ENCODE measurements at places on chromosomes 3 and 15. TPM values are rescaled to one million over a fixed set of nuclear protein-coding genes. Genes with fewer than 3 reads are reported as not detected.

DNA sequence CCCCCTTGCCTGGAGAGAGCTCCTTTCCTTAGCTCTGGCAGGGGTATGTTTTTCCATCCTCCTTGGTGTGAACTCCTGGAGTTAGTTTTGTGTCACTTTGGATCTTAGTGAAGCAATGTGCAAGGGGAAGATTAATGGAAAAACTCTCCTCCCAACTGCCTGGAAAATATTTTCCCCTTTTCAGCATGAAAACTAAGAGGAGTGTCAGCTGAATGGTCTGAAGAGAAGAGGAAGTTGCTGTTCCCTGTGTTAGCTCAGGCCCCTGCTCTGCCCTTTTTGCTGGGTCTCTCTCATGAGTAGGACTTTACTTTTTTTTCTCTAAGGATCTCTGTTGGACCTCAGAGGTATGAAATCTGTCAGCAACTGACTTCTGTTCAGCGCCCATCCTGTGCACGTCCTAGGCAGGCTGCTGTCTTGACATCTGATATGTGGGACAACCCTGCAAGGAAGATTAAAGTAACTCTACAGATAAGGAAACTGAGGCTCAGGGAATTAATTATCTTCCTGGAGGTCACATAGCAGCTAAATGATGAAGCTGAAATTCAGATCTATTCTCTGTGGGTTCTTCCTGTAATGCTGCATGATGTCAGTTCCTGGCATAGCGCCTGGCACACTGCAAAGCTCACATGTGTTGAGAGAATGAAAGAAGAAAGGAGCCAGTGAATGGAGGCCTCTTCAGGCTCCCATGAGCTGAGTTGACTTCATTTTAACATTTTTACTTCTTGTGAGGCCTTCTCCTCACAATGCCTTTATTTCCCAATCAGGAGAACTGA lies 109.7 kb upstream of the GALNT15 start:
- H3K36me3 ChIP-seq = no peaks in the 10 kb centered on the region
- no peaks in the 10 kb centered on the region for H3K27me3 ChIP-seq
- no peak overlapping the region for H3K4me3 ChIP-seq
- H3K4me1 ChIP-seq = peaks cover 12% of the 10 kb centered on the region

- no peak overlapping the region for H3K4me3 ChIP-seq
- H3K27ac ChIP-seq = no peak overlapping the region
- no peak for DNase-seq
- no peaks in the 10 kb centered on the region for H3K4me1 ChIP-seq
- H3K36me3 ChIP-seq = no peaks in the 10 kb centered on the region
- H3K27me3 ChIP-seq = no peaks in the 10 kb centered on the region
Observed at GRCh38 chr3:156688632-156689452, 14.5 kb downstream of the TIPARP start.

- no peaks in the 10 kb centered on the region for H3K36me3 ChIP-seq
- no peak overlapping the region for H3K27ac ChIP-seq
- H3K4me1 ChIP-seq = no peaks in the 10 kb centered on the region
- H3K4me3 ChIP-seq = no peak overlapping the region
Observed at GRCh38 chr3:126146034-126146433, 34.4 kb downstream of the ALDH1L1 start.

DNA sequence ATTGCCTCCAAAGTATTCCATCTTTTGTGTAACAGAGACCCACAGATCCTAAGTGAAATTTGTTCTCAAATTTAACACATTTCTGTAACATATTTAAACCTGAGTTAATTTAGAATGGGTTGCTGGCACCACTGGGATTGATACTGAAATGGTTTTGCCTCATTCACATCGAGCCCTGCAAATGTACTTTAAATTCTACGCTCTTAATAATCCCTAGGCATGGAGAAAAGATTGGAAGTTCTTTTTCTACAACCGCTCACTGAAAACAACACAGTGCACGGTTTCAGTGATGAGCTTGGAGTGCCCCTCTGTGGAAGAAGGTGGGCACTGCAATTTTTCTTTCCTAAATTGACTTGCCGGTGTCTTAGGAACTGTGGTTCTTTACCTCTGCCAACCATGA lies 109.9 kb upstream of the ATP11B start:
- peaks cover 6% of the 10 kb centered on the region for H3K4me1 ChIP-seq
- no peak overlapping the region for H3K27ac ChIP-seq
- H3K27me3 ChIP-seq = peaks cover 25% of the 10 kb centered on the region
- H3K36me3 ChIP-seq = no peaks in the 10 kb centered on the region
- DNase-seq = peak; percentile 82
- H3K4me3 ChIP-seq = no peak overlapping the region

DNA sequence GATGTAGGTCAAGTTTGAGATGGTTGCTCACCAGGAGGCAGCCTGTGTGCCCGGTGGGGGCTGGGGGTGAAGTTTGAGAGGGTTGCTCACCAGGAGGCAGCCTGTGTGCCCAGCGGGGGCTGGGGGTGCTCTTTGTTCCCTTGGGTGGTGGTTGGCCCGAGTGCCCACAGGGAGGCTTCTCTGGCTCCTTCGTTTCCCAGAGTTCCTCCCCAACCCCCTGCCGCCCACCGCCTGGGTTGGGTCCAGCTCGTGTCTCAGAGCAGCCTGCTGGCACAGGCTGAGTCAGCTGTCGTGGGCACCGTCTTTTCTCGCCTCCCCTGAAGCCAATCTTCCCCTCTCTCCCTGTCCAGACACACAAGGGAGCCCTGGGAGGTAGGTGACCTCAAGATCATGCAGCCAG lies 3.1 kb downstream of the APBA2 start:
- no peaks in the 10 kb centered on the region for H3K36me3 ChIP-seq
- peaks cover 16% of the 10 kb centered on the region for H3K4me1 ChIP-seq
- no peak overlapping the region for H3K4me3 ChIP-seq
- no peak for DNase-seq
- no peak overlapping the region for H3K27ac ChIP-seq
- peaks cover 20% of the 10 kb centered on the region for H3K27me3 ChIP-seq

- H3K27ac ChIP-seq = no peak overlapping the region
- no peaks in the 10 kb centered on the region for H3K27me3 ChIP-seq
- H3K4me1 ChIP-seq = peaks cover 19% of the 10 kb centered on the region
Observed at GRCh38 chr15:77599899-77600298, 32.8 kb downstream of the LINGO1 start.

The LDHAL6B gene
- not detected for total RNA-seq

The BUB1B gene
- 11.8 TPM for total RNA-seq

The STRIT1 gene
- total RNA-seq = 15.3 TPM

- H3K36me3 ChIP-seq = no peaks in the 10 kb centered on the region
- no peaks in the 10 kb centered on the region for H3K4me1 ChIP-seq
- DNase-seq = no peak
Observed at GRCh38 chr15:95076678-95076990, 845.3 kb downstream of the MCTP2 start.

The HYAL3 gene
- 1.3 TPM for total RNA-seq

DNA sequence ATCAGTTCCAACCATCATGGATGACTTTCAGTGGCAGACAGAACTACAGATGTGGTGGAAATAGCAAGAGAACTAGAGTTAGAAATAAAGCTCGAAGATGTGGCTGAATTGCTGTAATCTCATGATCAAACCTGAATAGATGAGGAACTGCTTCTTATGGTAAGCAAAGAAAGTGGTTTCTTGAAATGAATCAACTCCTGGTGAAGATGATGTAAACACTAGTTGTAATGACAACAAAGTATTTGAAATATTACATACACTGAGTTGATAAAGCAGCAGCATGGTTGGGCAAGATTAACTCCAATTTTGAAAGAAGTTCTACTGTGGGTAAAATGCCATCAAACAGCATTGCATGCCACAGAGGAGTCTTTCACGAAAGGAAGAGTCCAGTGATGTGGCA lies 131.7 kb upstream of the FAM3D start:
- no peak for DNase-seq
- peaks cover 2% of the 10 kb centered on the region for H3K27me3 ChIP-seq
- H3K27ac ChIP-seq = no peak overlapping the region
- no peaks in the 10 kb centered on the region for H3K4me1 ChIP-seq
- H3K36me3 ChIP-seq = no peaks in the 10 kb centered on the region

The NUSAP1 gene
- 39.2 TPM for total RNA-seq

The NOX5 gene
- total RNA-seq = 0.09 TPM

The CCDC39 gene
- not detected for total RNA-seq

DNA sequence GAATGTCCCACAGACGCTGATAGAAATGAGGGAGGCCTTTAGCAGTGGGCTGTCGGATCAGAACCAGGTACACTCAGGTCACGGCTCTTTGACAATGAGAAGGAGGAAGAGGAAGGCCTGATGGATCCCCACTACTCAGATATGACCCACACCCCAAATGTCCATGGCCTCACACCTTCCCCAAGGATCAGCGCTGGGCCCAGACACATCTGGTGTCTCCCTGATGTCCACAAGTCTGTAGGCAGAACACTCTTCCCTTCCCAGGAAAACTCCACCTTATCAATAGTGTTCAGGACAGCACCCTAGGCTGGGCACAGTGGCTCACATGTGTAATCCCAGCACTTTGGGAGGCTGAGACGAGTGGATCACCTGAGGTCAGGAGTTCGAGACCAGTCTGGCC lies 33.3 kb upstream of the SFMBT1 start:
- peaks cover 8% of the 10 kb centered on the region for H3K4me1 ChIP-seq
- H3K27ac ChIP-seq = no peak overlapping the region
- H3K36me3 ChIP-seq = no peaks in the 10 kb centered on the region
- no peak overlapping the region for H3K4me3 ChIP-seq
- DNase-seq = no peak

DNA sequence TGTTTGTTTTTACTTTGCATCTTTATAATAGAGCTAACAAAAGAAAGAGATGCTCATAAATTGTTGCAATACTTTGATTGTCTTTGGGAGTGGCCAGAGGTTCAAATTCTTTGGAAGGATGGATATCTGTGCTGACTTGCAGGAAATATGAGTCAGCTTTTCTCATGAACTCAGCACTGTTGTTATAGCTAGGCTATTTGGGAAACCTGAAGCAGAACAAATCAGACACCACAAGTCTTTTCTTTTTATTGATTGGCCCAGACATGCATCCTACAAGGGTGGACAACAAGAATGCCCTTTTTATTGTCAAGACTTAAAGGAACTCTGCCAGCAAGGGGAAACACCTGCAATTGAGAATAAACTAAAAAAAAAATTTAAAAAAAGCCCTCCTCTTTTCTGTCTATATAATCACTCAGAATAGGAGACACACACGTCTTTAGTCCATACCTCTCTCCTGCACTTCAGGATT lies 4.6 kb upstream of the DENND4A start:
- H3K27me3 ChIP-seq = no peaks in the 10 kb centered on the region
- H3K36me3 ChIP-seq = no peaks in the 10 kb centered on the region
- no peak overlapping the region for H3K4me3 ChIP-seq

- no peaks in the 10 kb centered on the region for H3K36me3 ChIP-seq
- DNase-seq = no peak
- H3K27ac ChIP-seq = no peak overlapping the region
- H3K27me3 ChIP-seq = no peaks in the 10 kb centered on the region
- H3K4me1 ChIP-seq = no peaks in the 10 kb centered on the region
Observed at GRCh38 chr3:36197151-36197550, 183.2 kb upstream of the STAC start.

DNA sequence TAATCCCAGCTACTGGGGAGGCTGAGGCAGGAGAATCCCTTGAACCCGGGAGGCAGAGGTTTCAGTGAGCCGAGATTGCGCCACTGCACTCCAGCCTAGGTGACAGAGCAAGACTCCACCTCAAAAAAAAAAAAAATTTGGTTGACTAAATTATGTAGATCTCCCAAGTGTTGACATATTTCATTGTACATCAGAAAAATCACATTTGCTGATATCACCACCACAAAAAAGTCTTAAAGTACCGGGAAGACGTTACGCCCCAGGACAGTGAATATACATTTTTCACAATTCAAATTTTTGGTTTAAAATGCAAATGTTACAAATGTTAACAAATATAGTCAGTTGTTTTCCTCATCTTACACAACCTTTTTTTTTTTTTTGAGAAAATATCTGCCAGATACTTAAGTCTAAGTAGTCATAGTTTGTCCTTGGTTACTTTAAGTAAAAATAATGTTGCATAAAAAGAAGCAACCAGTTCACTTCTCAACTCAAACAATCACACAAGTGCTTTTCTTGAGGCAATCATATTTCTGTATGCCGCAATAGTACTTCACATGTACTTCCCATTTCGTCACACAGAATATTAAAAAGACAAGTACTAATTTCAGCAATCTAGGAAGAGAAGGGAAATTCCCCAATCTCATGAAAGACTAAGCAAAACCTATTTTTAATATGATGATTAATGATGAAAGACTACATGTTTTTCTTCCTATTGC lies 41.0 kb upstream of the TCF12 start:
- H3K36me3 ChIP-seq = no peaks in the 10 kb centered on the region
- no peak overlapping the region for H3K4me3 ChIP-seq
- no peaks in the 10 kb centered on the region for H3K27me3 ChIP-seq
- no peak overlapping the region for H3K27ac ChIP-seq

GRCh38 chr3:170475092-170475685 lies 56.5 kb downstream of the CLDN11 start:
- no peaks in the 10 kb centered on the region for H3K36me3 ChIP-seq
- DNase-seq = no peak
- H3K4me1 ChIP-seq = peaks cover 3% of the 10 kb centered on the region
- H3K27me3 ChIP-seq = peaks cover 2% of the 10 kb centered on the region
- H3K27ac ChIP-seq = no peak overlapping the region
- no peak overlapping the region for H3K4me3 ChIP-seq

- peak overlapping the region; percentile 60 for H3K27ac ChIP-seq
- DNase-seq = peak; percentile 89
- H3K36me3 ChIP-seq = no peaks in the 10 kb centered on the region
Observed at GRCh38 chr3:4507024-4507596, 14.0 kb downstream of the ITPR1 start.

- no peak for DNase-seq
- H3K36me3 ChIP-seq = no peaks in the 10 kb centered on the region
- no peak overlapping the region for H3K4me3 ChIP-seq
- H3K27ac ChIP-seq = peak overlapping the region; percentile 13
- H3K27me3 ChIP-seq = peaks cover 2% of the 10 kb centered on the region
Observed at GRCh38 chr3:58010562-58010961, 2.3 kb downstream of the FLNB start.

DNA sequence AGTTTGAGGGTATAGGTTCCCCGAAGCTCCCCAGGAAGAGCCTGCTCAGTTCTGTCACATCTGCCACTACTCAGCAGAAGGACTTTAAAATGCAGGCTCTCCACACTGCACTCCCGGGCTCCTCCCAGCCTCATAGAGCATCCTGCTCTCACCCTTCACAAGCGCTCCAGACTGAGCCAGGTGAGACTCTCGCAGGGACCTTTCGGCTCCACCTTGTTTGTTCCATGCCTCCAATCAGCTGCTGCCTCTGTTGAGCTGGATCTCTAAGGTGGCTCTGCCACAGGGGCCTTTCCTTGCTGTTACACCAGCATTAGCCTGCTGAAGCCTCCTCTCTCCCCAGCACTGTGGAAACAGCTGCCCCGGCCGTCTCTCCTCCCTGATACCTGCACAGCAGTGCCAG lies 56.1 kb downstream of the SLCO3A1 start:
- no peak overlapping the region for H3K27ac ChIP-seq
- no peak for DNase-seq
- no peaks in the 10 kb centered on the region for H3K27me3 ChIP-seq
- H3K4me3 ChIP-seq = no peak overlapping the region

- no peak overlapping the region for H3K27ac ChIP-seq
- no peak overlapping the region for H3K4me3 ChIP-seq
- H3K4me1 ChIP-seq = no peaks in the 10 kb centered on the region
Observed at GRCh38 chr15:55348281-55348778, 29.3 kb downstream of the PIGB start.

The DPPA4 gene
- 0.58 TPM for total RNA-seq

GRCh38 chr15:92901995-92902394 lies 1.9 kb downstream of the CHD2 start:
- DNase-seq = no peak
- H3K27ac ChIP-seq = peak overlapping the region; percentile 100
- H3K4me3 ChIP-seq = peak overlapping the region; percentile 76
- H3K4me1 ChIP-seq = peaks cover 7% of the 10 kb centered on the region

Measured in muscle of leg (tissue), 16 donors.